AG09309 (cell line): ENCODE measurements at places on chromosomes 5 and 9.

DNA sequence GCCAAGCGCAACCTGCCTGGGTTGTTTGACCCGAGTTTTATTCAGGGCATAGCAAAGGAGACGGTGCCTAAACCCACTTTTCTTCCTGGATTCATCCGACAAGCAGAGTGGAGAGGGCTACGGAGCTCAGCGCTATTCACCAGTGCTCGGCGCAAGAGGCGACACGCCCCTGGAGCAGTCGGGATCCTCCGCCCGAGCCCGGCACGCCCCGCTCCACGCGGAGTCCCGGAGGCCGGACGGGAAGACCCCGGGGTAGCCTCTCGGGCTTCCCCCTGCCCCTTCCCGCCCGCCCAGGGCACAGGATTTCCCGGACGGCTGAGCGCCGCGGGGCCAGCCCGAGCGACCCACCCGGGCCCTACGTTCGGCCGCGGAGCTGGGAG, 427 bp downstream of the SERINC5 start:
- no peak for DNase-seq

- DNase-seq: peak; percentile 58
Measured at GRCh38 chr5:97528941-97529340, 345.9 kb upstream of the RIOK2 start.

- DNase-seq: no peak
Measured at GRCh38 chr5:157303667-157304327, 37.9 kb downstream of the CYFIP2 start.

GRCh38 chr5:169354263-169354662, 53.3 kb upstream of the SLIT3 start:
- DNase-seq: no peak

DNA sequence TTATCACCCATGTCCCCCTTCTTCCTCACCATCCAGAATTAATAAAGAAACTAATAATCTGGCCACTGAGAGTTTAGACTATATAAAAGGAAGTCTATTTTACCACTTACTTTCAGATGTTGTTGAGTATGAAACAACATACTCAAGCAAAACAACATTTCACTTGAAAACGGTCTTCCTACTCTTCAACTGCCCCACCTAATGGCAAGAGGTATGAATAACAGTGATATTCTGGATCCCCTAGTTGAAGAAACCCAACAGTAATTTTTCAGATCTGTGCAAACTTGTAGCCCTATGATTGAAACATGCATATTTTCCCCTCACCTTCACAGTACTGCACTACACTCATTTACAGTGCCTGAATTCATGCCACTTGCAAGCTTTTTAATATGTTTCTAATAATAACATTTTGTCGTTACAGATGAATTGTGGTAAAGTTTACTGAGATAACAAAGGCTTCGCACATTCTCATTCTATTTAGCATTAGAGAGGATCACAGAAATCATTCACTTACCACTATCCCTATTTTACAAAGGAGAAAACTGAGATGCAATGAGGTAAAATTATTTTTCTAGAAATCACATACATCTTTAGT, 267.9 kb upstream of the PDE4D start:
- DNase-seq: no peak
